GM23248 (cell line): ENCODE measurements at places on chromosomes 4 and X. TPM values are rescaled to one million over a fixed set of nuclear protein-coding genes. Genes with fewer than 3 reads are reported as not detected.

Gene STOX2
- not detected in 2 replicates for polyA plus RNA-seq

DNA sequence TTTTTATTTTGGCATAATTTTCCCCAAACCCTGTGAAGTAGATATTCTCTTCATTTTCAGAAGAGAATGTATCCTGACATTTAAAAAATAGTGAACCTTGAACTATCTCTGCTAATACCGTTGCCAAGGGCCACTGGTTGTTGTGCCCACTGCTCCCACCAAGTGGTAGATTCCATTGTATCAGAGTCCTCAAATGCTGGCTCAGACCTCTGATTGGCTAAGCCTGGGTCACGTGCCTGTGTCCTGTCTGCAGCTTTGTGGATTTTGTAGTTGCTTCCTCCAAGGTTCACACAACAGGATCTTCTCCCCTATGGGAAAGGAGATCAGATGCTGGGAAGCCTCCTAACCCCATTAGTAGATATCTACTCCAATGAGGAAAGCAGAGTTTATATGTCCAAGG lies 104.8 kb upstream of the CASK start:
- H3K4me3 ChIP-seq: no peak overlapping the region
- no peak for DNase-seq
- H3K4me1 ChIP-seq: no peaks in the 10 kb centered on the region

GRCh38 chr4:95219109-95219508 lies 329.7 kb downstream of the UNC5C start:
- peak overlapping the region; percentile 16; the same call in 1 of the 2 replicates for H3K27ac ChIP-seq
- peak overlapping the region; percentile 53 for H3K4me3 ChIP-seq
- no peaks in the 10 kb centered on the region for H3K36me3 ChIP-seq
- 0 out of 2 replicates have a peak, but pooled peaks cover 3% of the 10 kb centered on the region for H3K27me3 ChIP-seq
- peak; percentile 91 for DNase-seq

Gene MSX1
- polyA plus RNA-seq: 16.8 and 17.2 TPM in 2 replicates

DNA sequence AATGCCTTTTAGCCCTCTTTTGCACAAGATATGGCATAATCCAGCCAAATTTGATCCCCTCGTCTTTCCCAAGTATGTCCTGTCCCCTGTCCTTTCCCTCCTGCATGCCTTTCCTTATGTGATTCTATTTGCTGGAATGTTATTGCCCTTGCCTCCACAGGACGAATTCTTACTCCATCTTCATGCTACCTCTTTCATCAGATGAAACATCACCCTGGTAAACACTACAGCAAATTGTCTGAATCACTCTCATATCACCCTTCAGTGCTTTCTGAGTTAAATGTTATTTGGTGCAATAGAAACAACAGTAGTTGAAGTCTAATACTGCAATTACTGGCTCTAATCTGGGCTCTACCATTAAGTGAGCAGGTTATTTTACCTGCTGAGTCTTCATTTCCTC lies 52.2 kb upstream of the FAT1 start:
- H3K27me3 ChIP-seq: no peaks in the 10 kb centered on the region
- H3K4me3 ChIP-seq: no peak overlapping the region
- H3K36me3 ChIP-seq: no peaks in the 10 kb centered on the region
- peak; percentile 19 for DNase-seq
- H3K4me1 ChIP-seq: peaks cover 20% of the 10 kb centered on the region

Gene ATP2B3
- polyA plus RNA-seq: not detected in 2 replicates

Gene MECP2
- polyA plus RNA-seq: 10.3 and 13.0 TPM in 2 replicates

DNA sequence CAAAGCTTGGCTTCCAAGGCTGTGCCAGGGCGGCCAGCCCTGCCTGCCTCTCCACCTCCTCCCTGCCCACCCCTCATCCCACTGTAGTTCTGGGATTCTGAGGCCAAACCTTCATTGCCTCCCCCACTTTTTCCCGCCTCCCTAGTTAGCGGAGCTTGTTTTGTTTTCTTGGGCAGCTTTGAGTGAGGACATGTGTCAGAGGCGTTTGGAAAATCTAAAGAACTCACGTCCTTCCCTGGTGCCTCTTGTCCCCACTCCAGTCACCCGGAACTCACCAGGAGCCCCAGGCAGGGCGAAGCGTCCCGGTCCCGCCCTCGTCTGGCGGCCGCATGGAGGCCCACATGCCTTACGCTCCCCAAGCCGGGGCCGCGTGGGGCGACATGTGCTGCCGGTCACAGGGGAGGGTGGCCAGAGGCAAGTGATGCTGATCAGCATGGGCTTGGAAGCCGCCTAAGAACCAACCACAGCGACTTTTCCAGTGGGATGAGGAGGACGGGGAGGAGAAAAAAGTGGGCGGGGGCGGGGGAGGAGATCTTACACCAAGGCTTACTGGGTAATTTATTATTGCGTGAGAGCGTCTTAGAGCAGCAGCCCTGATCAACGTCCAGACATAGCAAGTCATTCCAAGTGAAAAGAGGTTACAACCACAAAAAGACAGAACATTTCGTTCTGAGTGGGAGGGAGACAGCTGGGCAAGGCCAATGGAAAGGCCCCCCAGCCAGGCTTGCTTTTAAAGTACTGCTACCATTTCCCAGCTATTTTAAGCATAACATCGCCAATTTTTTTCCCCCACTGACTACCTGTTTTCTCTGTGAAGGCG lies 48.5 kb downstream of the PRPS1 start:
- no peaks in the 10 kb centered on the region for H3K27me3 ChIP-seq
- H3K27ac ChIP-seq: peak overlapping the region; percentile 96
- peak; percentile 90 for DNase-seq
- no peaks in the 10 kb centered on the region for H3K36me3 ChIP-seq
- peaks cover 35% of the 10 kb centered on the region for H3K4me1 ChIP-seq
- peak overlapping the region; percentile 76 for H3K4me3 ChIP-seq

DNA sequence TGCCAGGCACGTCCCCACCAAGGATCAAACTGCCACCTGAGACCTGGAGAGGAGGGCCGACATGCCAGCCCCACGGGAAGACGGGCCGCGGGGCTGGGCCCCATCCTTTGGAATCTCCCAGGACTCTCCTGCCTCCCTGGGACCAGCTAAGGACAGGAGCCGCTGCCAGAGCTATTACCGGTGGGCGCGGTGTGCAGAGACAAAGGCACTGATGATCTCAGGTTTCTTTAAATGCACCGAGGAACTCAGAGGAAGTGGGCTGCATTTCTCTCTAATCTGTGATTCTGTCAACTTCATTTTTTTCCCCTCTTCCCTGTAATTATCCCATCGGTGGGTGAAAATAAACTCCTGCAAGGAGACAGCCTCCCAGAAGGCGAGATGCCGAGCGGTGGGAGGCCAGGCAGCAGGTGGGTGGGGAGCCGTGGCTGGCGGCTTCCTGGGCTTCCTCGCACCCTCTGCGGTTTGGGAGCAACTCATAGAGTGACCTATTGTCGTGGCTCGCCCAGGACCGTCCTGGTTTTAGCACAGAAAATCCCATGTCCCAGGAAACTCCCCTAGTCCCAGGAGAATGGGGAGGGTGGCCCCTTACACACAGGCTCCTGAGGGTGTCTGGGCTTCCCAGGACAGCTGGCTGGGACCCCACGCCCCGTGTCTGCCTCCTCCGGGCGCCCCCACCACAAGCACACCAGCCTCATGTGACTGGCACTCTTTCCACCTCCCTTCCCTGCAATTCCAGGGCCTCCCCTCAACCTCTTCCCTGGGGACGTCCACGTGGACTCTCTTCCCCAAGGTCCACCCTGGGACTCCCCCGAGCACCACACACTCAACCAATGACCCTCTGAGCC lies 62.3 kb upstream of the ADRA2C start:
- no peaks in the 10 kb centered on the region for H3K36me3 ChIP-seq
- H3K27me3 ChIP-seq: peaks cover 17% of the 10 kb centered on the region
- no peak for DNase-seq
- H3K4me1 ChIP-seq: peaks cover 13% of the 10 kb centered on the region
- H3K27ac ChIP-seq: no peak overlapping the region
- H3K4me3 ChIP-seq: no peak overlapping the region

Gene GYPB
- 0.58 TPM in 1 of 2 replicates, not detected in the other for polyA plus RNA-seq

- no peak overlapping the region for H3K4me3 ChIP-seq
- H3K4me1 ChIP-seq: no peaks in the 10 kb centered on the region
- H3K36me3 ChIP-seq: no peaks in the 10 kb centered on the region
- no peak for DNase-seq
- no peak overlapping the region for H3K27ac ChIP-seq
Observed at GRCh38 chrX:87873347-87873941, 355.8 kb downstream of the KLHL4 start.

- H3K27me3 ChIP-seq: no peaks in the 10 kb centered on the region
- no peak overlapping the region for H3K4me3 ChIP-seq
- no peaks in the 10 kb centered on the region for H3K36me3 ChIP-seq
Observed at GRCh38 chr4:26030780-26031179, 116.8 kb downstream of the SMIM20 start.

DNA sequence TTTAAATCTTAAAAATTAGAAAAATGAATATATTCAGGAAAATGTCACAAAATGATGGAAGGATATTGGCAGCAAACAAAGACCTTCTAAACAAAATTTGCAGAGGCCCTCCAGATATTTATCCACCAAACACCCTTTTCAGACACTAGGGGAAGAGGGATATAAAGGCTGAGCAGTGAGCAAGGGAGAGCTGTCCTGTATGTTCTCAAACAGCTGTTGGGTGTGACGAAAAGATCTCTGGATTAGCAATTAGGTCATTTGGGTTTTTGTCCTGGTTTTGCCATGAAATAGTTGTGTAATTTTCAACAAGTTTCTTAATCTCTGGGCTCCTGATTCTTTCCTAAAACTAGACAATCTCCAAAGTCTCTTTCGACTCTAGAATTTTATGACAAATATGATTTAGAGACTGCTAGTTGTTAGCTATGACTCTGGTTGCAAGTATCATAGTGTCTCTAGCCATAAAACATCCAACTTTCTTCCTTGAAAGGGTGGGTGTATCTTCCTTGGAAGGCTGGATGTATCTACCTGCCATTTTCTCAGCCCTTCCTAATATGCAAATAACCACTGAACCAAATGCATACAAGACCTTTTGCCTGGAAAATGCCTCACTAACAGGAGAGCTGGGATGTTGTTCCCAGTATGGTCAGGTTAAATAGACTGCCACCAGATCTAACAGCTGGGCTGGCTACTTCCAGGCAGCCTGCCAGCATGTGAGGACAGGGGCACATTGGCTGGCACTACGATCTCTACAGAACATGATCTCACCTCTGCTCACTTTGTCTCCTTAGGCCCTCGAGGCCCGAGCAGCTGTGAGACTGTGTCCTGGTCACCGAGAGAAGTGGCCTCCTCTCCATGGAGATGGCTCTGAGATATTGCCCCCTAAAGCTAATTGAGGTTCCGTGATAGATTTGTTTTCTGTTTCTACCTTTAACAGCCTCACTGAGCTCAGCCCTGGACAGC lies 225.5 kb upstream of the JADE1 start:
- H3K4me3 ChIP-seq: no peak overlapping the region
- peak; percentile 27 for DNase-seq
- H3K27ac ChIP-seq: no peak overlapping the region
- H3K4me1 ChIP-seq: peaks cover 5% of the 10 kb centered on the region; the same call in 1 of the 2 replicates

- H3K4me3 ChIP-seq: no peak overlapping the region
- H3K36me3 ChIP-seq: no peaks in the 10 kb centered on the region
- H3K27me3 ChIP-seq: no peaks in the 10 kb centered on the region
- peak; percentile 68 for DNase-seq
- peaks cover 28% of the 10 kb centered on the region for H3K4me1 ChIP-seq
Observed at GRCh38 chr4:123555233-123555806, 158.7 kb downstream of the SPRY1 start.

- H3K4me3 ChIP-seq: peak overlapping the region; percentile 88
- peak overlapping the region; percentile 30; the same call in 1 of the 2 replicates for H3K27ac ChIP-seq
- H3K36me3 ChIP-seq: no peaks in the 10 kb centered on the region
- H3K4me1 ChIP-seq: peaks cover 4% of the 10 kb centered on the region; the same call in 1 of the 2 replicates
Observed at GRCh38 chr4:110637408-110638088, 14.7 kb upstream of the PITX2 start.

DNA sequence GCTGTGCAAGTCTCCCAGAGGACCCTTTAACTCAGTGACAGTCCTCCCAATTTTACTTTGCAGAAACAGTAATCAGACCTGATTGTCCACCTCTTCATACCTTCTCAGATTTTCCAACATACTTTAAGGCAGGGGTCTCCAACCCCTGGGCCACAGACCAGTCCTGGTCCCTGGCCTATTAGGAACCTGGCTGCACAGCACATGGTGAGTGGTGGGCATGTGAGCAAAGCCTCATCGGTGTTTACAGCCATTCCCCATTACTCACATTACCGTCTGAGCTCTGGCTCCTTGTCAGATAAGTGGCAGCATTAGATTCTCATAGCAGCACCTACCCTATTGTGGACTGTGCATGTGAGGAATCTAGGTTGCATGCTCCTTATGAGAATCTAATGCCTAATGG lies 74.3 kb downstream of the TECRL start:
- DNase-seq: no peak
- no peaks in the 10 kb centered on the region for H3K4me1 ChIP-seq
- H3K4me3 ChIP-seq: no peak overlapping the region
- H3K27me3 ChIP-seq: no peaks in the 10 kb centered on the region
- H3K36me3 ChIP-seq: no peaks in the 10 kb centered on the region
- no peak overlapping the region for H3K27ac ChIP-seq

Gene SPANXN4
- polyA plus RNA-seq: not detected in 2 replicates

- H3K4me1 ChIP-seq: no peaks in the 10 kb centered on the region
- no peak for DNase-seq
- H3K27ac ChIP-seq: no peak overlapping the region
- no peaks in the 10 kb centered on the region for H3K36me3 ChIP-seq
- H3K4me3 ChIP-seq: no peak overlapping the region
- peaks cover 12% of the 10 kb centered on the region for H3K27me3 ChIP-seq
Observed at GRCh38 chr4:3713817-3714641, 52.2 kb upstream of the ADRA2C start.

DNA sequence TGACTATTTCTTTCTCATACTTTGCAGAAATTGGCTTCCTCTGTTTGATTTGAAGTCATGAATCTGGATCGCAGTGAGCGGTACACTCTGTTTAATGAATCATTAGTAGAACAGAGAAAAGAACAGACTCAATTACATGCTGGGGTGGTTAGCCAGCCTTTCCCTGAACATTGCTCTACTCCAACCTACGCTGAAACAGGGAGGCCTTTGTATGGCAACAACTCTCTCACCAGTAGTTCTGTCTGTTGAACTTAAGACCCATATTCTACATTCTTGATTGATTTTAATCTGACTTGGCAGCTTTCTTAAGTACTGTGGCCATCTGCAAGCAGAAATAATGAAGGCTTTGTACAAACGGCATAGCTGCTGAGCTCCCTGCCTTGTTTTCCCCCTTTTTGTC lies 19.0 kb upstream of the AP1S2 start:
- no peak for DNase-seq
- H3K36me3 ChIP-seq: no peaks in the 10 kb centered on the region
- H3K27ac ChIP-seq: no peak overlapping the region
- no peak overlapping the region for H3K4me3 ChIP-seq
- no peaks in the 10 kb centered on the region for H3K27me3 ChIP-seq

GRCh38 chrX:53476371-53476770 lies 42.2 kb upstream of the HSD17B10 start:
- DNase-seq: peak; percentile 81
- H3K4me1 ChIP-seq: peaks cover 23% of the 10 kb centered on the region
- H3K36me3 ChIP-seq: no peaks in the 10 kb centered on the region

- no peak overlapping the region for H3K27ac ChIP-seq
- H3K36me3 ChIP-seq: no peaks in the 10 kb centered on the region
- no peaks in the 10 kb centered on the region for H3K4me1 ChIP-seq
Observed at GRCh38 chr4:88831031-88831430, 133.4 kb upstream of the NAP1L5 start.
